K562 (cell line): ENCODE measurements at places on chromosomes 4 and X. TPM values are rescaled to one million over a fixed set of nuclear protein-coding genes. Genes with fewer than 3 reads are reported as not detected.

SSX4 gene
- total RNA-seq: 3.0 TPM in 2 replicates

CXCL11 gene
- total RNA-seq: 4.0 and 4.5 TPM in 2 replicates

C4orf54 gene
- not detected in 2 replicates for total RNA-seq

CCDC160 gene
- total RNA-seq: not detected in 2 replicates

CFAP47 gene
- 0.13 and 0.22 TPM in 2 replicates for total RNA-seq

PDLIM5 gene
- total RNA-seq: 89.9 and 97.5 TPM in 2 replicates

NKX6-1 gene
- total RNA-seq: not detected in 2 replicates

LINC00632 gene
- 0.20 and 0.47 TPM in 2 replicates for total RNA-seq
